ENCODE measurements at places on chromosomes 13 and 19. TPM values are rescaled to one million over a fixed set of nuclear protein-coding genes. Genes with fewer than 3 reads are reported as not detected.

Gene VAV1
- total RNA-seq, result not detected

Gene PABPC3
- 0.39 TPM for total RNA-seq

Gene URAD
- total RNA-seq, result not detected

Gene LGALS7B
- not detected for total RNA-seq

Gene KIR3DL1
- total RNA-seq, result not detected

Gene ADM5
- 0.32 TPM for total RNA-seq

Gene PRR12
- total RNA-seq, result 2.8 TPM

Gene LRP3
- 31.0 TPM for total RNA-seq

Gene KCNRG
- 0.22 TPM for total RNA-seq

Gene AP2A1
- total RNA-seq, result 94.0 TPM

Gene POLR1D
- 87.0 TPM for total RNA-seq

Gene RPL36
- 187 TPM for total RNA-seq

Gene HSH2D
- total RNA-seq, result not detected

Gene CYP4F12
- total RNA-seq, result not detected

Gene RDH8
- total RNA-seq, result not detected

Gene TTC9B
- total RNA-seq, result not detected
